ENCODE measurements at places on chromosomes 7 and 10.
A peak's percentile ranks its signal among the peaks of the same experiment; 100 is the strongest.

- no peak for DNase-seq
These were observed 58.5 kb upstream of the FOXP2 start for GRCh38 chr7:114356133-114356532.

- no peak for DNase-seq
These were observed 498.4 kb upstream of the LRRN3 start for GRCh38 chr7:110592557-110592956.

- no peak for DNase-seq
These were observed 345.0 kb downstream of the SEMA3D start for GRCh38 chr7:84841809-84842208.

- no peak for DNase-seq
These were observed 15.9 kb downstream of the CUL2 start for GRCh38 chr10:35074266-35074665.

- peak; percentile 4 for DNase-seq
These were observed 202.7 kb downstream of the EBF3 start for GRCh38 chr10:129761197-129761972.

GRCh38 chr10:58239561-58240169, 28.0 kb downstream of the IPMK start:
- no peak for DNase-seq

GRCh38 chr10:132860532-132860931, 74.6 kb upstream of the NKX6-2 start:
- no peak for DNase-seq

GRCh38 chr10:71864911-71865361, 13.9 kb upstream of the PSAP start:
- DNase-seq, result no peak

GRCh38 chr10:99534939-99535763, 2.4 kb downstream of the NKX2-3 start:
- DNase-seq, result no peak

GRCh38 chr10:7593905-7594304, 72.9 kb downstream of the ITIH5 start:
- DNase-seq, result no peak

- no peak for DNase-seq
These were observed 9.7 kb downstream of the PRLHR start for GRCh38 chr10:118585794-118586193.

- no peak for DNase-seq
These were observed 445 bp upstream of the PVRIG start for GRCh38 chr7:100219271-100219737.

GRCh38 chr10:103458720-103459119, at the start of gene CALHM1:
Gene CALHM1, minus strand, starts transcription at chr10:103458900. Its CDS starts 149 bp downstream, at chr10:103458751.
- no peak for DNase-seq

GRCh38 chr7:4190010-4190981, 491.8 kb upstream of the FOXK1 start:
- no peak for DNase-seq

- DNase-seq, result no peak
These were observed 112.5 kb downstream of the CCDC71L start for GRCh38 chr7:106548491-106548890.

- no peak for DNase-seq
These were observed 41.3 kb downstream of the SH3PXD2A start for GRCh38 chr10:103814105-103814504.

- DNase-seq, result no peak
These were observed 96.1 kb downstream of the FAM107B start for GRCh38 chr10:14678637-14679036.

GRCh38 chr7:158683541-158683940, 21.1 kb downstream of the NCAPG2 start:
- no peak for DNase-seq

DNA sequence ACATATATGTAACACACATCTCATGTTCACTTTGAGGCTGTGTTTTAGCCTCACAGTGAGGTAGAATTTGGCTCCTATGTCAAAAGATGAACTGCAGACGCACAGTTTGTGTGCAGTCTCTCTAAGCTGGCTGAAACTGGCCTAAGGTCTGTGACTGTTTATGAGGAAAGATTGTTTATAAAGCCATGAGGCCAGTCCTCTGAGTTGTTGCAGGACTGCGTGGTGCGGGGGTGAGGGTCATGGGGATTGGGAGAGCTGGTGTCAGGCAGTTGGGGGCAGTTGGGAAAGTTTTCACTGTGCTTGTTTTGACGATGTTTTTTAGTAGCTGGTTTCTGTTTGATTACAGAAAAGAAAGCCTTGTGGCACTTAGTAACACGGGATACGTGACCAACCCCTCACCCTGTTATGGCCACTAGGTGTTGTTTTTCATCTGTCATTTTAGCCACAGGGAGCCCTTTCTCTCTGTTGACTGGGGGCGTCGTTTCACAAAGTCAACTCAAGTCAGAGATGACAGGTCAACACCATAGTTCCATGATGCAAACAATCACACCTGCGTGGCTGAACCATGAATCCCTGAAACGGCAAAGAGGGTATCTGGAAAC, 310.9 kb downstream of the CCDC3 start:
- DNase-seq, result no peak

GRCh38 chr10:113666682-113667252, 2.9 kb upstream of the NRAP start:
- DNase-seq, result no peak

DNA sequence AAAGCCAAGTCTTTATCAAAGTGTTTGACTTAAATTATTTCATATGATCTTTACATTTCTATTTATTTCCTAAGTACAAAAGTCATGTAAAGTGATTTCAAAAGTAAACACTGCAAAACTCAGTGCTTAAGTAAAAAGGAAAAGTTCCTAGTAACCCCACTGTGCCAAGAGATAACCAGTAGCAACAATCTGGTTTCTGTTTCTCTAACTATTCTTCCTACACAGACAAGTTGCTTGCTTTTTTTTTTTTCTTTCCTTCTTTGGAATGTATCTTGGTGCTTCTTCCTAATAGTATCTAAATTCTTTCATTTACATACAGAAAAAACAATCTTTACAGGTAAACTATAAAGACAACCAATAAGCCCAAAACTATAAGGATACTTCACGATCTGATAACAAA, 3.1 kb downstream of the JCAD start:
- no peak for DNase-seq

- no peak for DNase-seq
These were observed 41.2 kb downstream of the NEUROD6 start for GRCh38 chr7:31299336-31299735.

DNA sequence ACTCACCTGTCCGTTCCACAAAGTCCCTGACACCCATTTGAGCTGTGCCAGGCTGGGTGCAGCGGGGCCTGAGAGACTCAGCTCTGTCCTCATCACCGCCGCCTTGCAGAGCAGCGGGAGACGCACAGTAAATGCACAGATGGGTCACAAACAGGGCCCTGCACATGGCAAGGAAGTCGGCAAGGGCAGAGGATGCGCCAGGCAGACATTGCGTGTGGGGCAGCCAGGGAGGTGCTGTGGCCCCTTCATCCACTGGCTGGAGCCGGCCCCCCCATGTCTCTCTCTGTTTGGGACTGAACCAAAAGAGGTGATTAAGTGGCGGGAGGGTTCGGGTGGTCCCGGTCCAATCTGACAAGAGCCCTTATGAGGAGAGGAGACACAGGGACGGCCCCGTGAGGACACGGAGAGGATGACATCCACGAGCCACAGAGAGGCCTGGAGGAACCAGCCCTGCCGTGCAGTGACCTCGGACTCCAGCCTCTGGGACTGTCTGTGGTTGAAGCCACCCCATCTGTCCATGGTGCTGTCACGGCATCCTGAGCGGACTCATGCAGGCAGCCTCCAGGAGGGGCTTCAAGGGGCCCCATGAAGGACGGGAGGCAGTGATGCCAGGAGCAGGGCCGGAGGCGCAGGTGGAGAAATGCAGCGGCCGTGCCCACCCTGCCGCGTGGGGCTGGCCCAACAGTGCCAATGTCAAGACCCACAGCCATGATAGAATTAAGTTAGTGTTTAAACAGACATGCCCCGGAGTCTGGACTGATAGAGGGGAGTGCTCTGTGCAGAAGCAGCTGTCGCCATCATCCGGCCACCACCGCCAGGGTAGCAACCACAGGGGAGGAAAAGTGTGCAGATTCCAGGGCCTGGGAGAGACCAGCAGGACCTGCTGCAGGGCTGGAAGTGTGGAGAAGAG, 28.4 kb upstream of the FOXL3 start:
- DNase-seq, result no peak

DNA sequence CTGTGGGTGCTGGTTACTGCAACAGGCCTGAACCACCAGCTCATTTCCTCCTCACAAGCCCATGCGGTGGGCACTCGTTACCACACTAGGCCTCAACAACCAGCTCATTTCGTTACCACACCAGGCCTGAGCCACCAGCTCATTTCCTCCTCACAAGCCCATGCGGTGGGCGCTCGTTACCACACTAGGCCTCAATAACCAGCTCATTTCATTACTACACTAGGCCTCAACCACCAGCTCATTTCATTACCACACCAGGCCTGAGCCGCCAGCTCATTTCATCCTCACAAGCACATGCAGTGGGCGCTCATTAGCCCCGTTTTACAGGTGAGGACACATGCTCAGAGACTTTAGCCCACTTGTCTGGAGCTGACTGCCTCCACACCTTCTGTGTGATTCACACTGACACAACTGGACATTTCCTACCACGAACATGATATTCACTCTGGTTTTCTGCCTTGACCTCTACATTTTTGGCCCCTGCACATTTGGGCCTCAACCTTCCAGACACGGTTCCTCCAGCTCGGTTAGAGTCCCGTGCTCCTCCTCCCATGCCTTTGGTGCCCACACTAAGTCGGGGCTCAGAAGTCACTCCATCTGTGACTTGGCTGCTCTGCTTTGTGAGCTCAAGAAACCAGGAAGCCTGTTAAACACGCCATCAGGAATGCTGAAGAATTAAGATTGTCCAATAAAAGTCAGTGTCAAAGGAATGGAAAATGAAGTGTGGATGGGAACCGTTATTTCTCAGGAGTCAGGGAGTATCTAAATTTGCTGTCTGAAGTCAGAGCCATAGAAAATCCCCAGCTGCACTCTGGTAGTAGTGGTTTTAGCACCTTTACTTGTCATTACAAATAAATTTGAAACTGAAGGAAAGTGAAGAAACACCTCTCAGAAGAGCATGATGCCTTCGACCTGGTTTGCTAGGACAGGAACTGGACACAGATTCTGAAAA, 55.8 kb upstream of the LANCL2 start:
- no peak for DNase-seq

GRCh38 chr7:96526496-96526895, 183.2 kb downstream of the SEM1 start:
- peak; percentile 77 for DNase-seq

DNA sequence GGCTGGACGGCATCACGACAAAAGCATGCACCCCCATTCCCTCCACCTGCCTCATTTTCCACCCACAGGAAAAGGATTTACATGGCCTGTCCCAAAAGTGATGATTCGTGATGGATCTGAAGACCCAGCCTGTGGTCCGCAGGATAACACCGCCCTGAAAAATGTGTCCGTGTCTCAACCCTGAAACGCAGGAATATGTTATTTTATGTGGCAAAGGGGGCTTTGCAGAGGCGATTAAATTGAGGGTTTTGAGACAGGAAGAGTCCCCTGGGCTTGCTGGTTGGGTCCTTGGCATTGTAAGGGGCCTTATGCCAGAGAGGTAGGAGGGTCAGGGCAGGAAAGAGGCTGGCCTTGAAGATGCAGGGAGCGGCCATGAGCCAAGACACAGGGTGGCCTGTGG, 80.2 kb upstream of the PPP2R2D start:
- DNase-seq, result no peak

DNA sequence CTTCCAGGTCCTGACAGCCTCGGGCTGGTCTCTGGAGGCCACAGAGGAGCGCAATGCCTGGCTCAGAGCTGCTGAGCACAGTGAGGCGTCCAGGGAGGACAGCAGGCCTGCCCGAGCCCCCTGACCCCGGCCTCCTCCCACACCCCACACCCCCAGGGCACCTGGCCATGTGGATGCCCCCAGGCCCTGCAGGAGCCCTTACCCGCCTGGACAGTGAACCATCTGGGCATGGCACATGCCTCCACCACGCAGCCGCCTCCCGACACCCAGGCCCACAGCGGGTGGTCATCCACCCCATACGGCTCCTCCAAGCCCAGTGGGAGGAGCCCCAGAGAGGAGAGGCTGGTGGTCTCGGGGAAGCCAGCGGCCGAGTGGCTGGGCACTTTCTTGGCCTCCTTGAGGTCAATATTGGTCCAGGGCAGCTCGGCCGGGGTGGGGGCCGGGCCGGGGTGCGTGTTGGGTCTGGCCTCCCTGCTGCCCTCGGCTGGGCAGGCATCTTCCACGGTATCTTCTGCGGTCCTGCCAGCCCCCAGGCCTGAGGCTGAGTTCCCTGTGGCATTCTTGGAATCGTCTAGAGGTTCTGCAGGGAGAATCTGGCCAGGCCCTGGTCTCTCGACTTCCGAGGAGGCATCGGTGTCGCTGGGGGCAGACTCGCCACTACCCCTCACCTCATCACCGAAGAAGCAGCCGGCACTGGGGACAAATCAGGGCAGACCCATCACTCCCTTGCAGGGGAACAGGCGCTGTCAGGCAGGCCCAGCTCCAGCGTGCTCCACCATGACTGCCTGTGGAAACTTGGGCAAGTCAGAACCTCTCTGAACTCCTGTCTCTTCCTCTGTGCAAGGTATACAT, 18.6 kb downstream of the TECPR1 start:
- DNase-seq, result no peak

DNA sequence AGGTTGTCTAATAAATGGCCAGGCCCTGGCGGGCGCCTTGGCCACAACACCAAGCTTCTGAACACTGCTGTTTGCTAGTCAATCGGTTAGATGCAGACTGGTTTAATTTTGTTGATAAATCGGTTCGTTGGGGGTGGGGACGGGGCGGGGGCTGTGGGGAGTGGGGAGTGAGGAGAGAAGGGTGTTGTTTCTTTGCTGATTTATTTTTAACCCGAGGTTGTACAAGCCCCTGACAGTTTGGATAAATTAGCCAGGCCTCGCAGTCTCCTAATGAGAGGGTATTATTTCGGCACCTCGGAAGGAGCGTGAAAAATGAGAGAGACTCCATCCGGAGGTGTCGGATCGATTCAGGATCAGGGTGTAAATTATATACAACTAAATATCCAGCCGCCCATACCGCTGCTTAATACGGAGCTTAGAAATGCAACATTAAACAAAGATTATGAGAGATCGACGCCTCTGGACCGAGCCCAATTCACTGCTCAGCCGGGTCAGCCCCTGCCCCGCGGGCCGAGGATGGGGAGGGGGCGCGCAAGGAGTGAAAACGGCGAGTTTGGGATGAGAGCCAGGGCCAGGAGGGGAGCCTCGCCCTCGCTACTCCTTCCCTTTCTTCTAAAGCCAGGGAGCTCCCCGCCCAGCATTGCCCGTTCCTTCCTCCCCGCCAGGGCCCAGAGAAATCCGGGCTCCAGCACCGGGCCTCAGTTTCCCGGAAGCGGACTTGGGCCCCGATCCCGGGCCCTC, 8.0 kb downstream of the UNCX start:
- no peak for DNase-seq

All from testis (tissue), 5 donors.